ENCODE measurements at places on chromosomes 11 and 22.

DNA sequence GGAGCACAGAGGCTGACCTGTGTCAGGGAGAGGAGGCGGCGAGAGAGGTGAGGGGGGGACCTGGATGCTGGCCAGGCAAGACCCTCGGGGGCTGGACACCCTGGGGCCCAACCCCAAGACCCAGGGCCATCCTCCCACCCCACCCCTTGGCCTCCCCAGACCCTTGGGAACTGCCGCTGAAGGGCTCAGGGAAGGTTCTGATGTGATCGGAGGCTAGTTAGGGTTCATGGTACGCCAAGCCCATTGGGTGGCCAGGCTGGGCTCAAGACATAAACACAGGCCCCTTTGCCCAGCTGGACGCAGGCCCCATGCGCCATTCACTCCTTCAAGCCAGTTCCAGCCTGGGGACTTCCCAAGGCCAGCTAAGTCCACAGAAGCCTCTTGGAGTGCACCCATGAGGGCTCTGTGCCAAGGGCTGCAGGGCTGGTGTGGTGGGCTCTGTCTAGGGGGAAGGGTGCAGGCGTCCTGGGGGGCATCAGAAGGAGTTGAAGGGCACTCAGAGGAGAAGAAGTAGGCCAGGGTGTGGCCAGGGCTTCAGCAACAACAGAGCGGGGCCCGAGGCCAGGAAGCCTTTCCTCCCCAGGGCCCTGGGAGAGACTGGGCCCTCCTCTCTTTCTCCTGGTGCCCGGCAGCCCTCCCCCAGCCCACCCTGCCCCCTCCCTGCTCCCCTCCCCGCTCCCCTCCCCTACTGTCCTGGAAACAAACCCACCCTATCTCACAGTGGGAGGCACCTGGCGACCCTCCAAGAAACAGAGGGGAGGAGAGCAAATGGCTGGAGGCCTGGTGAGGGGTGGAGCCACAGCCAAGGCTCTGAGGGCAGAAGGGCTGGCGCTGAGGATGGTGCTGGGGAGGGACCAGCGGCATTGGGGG is 12.9 kb downstream of the TSPAN32 start:
- peak; percentile 53 for DNase-seq

DNA sequence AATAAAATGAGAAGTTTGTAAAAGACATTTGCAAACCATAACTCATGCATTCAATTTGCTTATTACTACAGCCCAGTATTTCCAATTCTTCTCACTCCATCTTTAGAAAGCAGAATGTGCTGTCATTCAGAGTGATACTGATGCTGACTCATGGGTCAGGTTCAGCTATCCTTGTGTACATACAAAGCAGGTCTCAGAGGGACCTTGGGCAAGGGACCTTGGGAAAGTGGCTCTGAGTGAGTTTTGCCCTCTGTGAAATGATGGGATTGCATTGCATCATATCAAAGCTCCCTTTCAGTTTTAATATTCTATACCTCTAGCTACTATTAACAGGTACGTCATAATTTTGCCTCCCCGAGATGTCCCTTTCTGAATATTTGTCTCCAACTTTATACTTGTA is 848.7 kb downstream of the OPCML start:
- DNase-seq, result no peak

DNA sequence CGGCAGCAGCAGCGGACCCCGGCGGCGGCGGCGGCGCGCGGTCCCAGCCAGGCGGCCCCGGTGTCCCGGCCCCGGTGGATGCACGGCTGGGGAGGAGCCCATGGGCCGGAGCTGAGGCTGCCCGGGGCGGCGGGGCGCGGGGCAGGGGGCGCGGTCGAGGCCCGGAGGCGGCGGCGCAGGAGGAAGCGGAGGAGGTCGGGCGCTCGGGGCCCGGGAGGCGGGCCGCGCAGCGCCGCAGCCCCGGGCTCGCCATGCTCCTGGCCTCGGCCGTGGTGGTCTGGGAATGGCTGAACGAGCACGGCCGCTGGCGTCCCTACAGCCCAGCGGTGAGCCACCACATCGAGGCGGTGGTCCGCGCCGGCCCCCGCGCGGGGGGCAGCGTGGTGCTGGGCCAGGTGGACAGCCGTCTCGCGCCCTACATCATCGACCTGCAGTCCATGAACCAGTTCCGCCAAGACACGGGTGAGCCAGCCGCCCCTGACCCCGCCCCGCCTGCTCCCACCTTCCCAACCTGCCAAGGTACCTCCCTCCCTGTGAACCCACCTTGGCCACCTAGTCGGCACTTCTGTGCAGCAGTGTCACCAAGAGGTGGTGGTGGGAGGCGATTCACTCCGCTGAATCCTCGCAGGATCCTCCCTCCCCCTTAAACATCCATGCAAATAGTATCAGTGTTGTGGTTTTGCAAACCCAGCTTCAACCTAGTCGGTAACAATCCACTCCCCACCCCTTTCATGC is 580 bp downstream of the DTX4 start:
- no peak for DNase-seq

GRCh38 chr22:27842201-27842600 is 40.6 kb upstream of the MN1 start:
- no peak for DNase-seq

DNA sequence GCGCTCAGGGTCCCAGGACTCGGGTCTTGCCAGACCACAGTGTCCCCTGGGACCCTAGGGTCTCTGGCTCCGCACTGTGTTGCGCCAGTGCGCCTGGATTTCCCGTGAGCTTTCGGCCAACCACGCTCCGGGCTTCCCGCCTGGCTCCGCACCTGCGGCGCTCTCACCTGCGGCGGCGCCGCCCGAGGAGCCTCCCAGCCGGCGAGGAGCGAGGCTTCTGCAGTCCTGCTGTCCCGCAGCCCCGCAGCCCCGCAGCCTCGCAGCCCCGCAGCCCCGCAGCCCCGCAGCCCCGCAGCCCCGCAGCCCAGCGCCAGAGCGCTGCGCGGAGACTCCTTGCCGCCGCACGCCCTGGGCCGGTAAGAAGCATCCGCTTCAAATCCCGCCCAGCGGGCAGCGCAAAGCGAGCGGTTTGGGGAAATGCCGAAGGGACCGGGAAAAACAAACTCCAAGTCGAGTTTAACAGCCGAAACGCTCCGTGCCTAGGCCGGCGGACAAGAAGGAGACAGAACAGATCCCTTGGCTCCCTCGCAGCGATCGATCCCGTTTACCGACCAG is 939 bp downstream of the ALX4 start:
- DNase-seq, result peak; percentile 35

- peak; percentile 43 for DNase-seq
Measured at GRCh38 chr11:111878385-111878848, 548 bp downstream of the FDXACB1 start.

GRCh38 chr11:44094260-44094868 is 1.1 kb upstream of the EXT2 start:
- peak; percentile 88 for DNase-seq

DNA sequence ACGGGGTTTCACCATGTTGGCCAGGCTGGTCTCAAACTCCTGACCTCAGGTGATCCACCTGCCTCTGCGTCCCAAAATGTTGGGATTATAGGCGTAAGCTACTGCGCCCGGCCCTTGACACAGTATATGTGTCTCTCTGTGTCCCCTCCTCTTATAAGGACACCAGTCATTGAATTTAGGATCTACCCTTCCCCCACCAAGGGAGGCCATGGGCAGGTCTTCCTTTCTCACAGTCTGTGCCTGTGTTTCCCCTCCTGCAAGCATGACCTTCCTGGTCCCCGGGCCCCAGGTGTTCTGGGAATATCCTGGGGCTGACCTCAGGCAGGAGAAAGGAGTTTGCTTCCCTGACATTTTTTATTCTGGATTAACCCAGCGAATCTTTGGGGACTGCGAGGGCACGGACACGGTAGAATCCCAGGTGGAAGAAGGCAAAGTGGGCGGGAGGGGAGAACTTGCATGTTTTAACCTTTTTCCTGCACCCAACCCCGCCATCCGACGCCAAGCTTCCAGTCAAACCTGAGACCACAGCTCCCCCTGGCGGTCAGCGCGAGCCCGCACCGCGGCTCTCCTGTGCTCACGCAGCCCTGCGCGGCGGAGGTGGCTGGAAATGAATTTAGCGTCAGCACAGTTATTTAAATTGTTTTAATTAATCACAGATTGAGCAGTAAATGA is 42.1 kb upstream of the ISX start:
- peak; percentile 49 for DNase-seq

GRCh38 chr11:111039982-111040381 is 205.5 kb upstream of the POU2AF2 start:
- no peak for DNase-seq

GRCh38 chr11:11380883-11381282 is 27.8 kb upstream of the CSNK2A3 start:
- DNase-seq, result no peak

DNA sequence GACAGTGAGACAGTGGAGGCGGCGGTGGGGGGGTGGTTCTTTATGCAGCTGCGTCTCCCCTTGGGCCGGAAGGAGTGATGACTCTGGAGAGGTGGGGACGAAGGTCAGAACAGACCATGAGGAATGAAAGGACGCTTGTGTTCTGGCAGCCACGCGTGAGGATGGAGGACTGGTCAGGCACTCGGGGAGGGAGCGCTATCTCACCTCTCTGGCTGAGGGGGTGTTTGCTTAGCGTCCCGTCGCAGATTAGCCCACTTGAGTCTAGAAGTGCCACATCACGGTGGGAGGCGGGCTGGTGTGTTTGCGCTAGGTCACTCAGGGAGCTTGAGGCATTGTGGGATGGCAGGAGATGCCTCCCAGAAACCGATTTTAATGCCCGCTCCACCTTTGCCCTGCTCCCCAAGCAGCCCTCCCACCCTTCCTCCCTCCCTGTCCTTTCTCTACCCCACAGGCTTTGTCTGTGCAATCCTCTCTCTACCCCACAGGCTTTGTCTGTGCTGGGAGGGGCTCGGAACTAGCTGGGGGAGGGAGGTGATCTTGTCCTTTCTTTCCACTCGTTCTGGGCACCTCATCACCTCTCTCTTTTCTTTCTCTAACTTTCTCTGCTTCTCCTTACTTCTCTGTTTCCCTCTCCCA is 97.8 kb downstream of the PKNOX2 start:
- DNase-seq, result no peak

DNA sequence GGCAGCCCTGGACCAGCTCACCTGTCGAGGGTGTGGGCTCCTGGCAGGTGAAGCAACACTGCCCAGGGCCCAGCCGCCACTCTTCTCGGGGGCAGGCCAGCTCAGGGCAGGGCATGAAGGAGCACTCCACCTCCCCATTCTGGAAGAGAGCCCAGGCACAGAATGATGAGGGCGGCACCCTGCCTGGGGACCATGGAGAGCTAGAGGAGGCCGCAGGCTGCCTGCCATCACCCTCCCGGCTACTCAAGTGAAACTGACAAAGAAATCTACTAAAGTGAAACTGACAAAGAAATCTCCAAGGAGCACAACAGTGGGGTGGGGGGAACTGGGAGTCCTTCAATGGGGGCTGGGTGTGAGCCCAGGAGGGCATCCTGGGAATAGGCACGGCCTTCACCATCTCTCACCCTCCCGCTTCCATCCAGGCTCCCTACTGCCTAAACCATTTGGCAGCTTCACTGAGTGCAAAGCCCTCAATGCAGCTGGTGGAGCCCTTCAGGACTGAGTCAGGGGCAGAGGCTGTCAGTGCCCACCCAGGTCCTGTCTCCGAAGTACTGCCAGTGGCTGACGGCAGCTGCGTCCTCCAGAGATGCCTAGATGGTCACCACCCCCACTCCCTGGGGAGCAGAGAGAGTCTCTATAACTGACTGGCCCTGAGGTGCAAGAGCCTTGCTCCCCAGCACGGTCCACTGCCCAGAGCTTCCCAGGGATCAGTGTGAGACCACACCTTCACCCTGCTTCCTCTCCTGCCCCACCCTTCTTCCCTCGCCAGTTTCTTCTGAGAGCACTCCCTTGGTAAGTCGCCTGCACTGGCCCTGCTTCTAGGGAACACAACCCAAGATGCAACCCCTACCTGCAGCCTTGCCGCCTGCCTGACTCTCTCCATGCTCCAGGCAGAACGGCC is 21.7 kb downstream of the VWCE start:
- no peak for DNase-seq

DNA sequence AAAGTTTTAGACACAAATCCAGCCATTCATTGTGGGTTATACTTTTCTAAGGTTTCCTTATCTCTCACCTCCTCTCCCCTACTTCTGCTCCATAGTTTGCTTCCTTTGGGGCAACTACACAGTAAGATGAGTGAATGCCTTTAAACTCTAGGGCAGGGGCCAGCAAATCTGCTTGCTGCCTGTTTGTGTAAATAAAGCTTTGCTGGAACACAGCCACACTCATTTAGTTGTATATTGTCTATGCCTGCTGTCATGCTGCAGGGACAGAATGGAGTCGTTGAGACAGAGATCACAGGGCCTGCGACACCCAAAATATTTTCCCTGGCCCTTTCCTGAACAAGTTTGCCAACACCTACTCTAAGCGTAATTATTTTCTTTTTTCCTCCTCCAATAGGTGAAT is 58.7 kb downstream of the TECTA start:
- DNase-seq, result no peak

DNA sequence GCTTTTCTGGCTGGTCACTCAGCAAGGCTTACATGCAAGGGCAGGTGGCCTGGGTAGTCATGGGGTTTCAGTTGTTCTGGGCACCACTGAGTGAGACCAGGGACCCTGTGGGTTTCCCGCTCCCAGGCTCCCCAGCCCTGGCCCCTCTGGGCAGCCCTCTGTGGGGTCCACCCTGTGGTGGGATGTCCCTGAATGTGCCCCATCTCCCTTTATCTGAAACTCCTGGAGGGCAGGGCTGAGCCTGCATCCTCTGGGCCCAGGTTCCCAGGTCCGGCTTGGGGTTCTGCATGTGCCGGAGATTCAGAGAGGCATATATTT is 1041.0 kb downstream of the BRD1 start:
- DNase-seq, result no peak

- DNase-seq, result no peak
Measured at GRCh38 chr22:50505776-50506610, 1.5 kb downstream of the LMF2 start.

GRCh38 chr11:105372206-105372605 is 232.6 kb upstream of the CARD18 start:
- no peak for DNase-seq

- peak; percentile 87 for DNase-seq
Measured at GRCh38 chr11:76783896-76784813, 999 bp downstream of the TSKU start.

DNA sequence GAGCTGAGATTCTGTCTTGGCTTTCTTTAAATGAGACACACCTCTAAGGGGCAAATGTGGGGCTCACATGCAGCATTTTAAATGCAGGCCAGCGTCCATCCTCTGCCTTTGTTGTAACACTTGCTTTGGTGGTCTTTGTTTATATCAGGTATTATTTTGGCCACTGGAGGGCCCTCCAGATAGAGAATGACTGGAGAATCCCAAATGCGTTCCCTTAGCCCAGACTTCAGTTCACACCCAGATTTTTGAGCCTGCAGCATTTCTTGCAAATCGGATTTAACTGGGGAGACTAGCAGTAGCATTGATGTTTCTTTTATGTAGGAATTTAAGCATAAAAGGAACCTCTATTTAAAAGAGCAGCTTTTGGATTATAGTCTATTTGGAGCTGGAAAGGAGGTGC is 200.2 kb upstream of the SORL1-AS1 start:
- peak; percentile 29 for DNase-seq

- no peak for DNase-seq
Measured at GRCh38 chr11:43072096-43072495, 239.7 kb upstream of the API5 start.

DNA sequence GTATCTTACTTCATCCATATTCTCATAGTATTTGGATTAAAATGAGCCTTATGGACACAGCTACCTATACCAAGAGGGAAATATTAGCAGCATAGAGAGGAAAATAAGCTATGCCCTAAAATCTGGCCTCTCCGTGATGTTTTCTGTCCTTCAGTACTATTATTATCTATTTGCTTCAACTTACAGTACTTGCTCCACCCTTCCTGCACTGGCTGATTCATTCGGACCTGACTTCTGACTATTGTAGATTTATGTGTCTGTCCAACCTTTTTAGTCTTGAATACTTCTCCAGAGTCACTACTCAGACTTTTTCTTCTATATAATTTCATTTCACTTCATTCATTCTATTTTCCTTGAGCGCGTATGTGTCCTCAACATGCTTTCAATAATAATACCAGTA is 45.1 kb upstream of the SESN3 start:
- DNase-seq, result no peak
